K562 (cell line): ENCODE measurements at places on chromosomes 13 and 19.

GRCh38 chr19:35317464-35318043 is 11.4 kb upstream of the CD22 start:
- no peak for DNase-seq

DNA sequence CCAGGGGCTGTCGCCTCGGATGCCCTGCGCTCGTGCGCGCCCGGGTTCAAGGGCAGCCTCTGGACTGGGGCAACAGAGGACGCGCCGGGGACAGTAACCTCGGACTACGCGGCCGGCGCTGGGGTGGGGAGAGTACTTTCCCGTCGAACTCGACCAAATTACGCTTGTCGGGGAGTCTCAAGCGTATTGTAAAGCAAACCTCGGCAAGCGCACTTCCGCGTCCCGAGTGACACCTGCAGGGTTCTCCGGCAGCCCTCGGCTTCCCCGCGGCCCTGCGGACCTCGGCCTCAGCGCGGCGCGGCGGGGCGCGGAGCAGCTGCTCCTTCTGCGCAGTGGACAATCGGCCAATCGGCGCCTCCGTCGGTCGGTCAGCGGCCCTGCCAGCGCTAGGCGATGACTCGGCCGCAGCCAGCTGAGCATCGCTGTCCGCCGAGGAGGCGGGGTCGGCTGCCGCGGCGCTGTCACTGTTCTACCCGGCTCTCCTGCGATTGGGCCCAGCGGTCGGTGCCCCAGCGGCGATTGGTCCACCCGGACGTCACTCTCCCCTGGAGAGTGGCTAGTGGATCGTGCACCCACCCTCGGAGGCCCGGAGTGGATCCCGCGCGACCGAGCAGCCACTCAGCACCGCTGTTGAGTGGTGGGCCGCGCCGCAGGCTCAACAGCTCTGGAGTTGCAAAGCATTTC is at the start of gene SLC46A3:
Gene SLC46A3 (minus strand): TSS at position 428 of the 684 bp plus-strand sequence. CDS start 972 bp downstream, outside the sequence.
- DNase-seq, result peak; percentile 90

- no peak for DNase-seq
Measured at GRCh38 chr13:21014502-21015170, 46.8 kb downstream of the LATS2 start.

GRCh38 chr19:42284066-42284501 is 15.0 kb downstream of the CIC start:
- peak; percentile 86 for DNase-seq

DNA sequence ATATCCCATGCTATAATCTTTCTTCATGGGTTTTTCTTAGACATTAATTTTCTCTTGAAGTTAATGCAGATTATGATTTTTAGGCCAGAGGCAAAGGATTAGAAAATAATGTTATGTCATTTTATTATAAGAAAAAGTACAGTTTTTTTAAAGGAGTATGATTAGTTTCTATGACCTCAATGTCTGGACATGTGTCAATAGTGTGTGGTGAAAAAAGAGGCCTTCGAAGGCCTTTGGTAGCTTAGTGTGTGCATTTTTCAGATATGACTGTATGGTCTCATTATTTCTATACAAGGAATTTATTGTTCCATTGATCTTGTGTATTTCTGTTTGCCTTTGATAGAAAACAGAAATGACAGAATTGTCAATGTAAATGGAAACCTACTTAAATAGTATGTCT is 195.6 kb downstream of the GPC5 start:
- DNase-seq, result no peak

GRCh38 chr19:5563008-5563431 is 4.7 kb downstream of the TINCR start:
- DNase-seq, result no peak

DNA sequence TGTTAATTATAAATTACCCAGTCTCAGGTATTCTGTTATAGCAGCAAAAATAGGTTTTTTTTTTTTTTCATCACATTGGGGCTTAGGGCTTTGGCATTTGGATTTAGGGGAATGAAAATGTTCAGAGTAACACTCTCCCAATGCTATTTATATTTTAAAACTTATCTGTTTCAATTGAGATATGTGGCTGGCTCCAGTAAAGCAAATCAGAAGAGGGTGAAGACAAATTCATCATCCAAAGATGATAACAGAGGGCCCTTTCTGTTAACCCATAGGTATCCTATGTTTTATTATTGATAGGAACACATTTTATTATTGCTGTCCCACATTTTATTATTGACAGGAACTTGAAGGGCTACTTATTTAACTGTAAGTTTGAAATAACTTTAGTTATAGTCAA is 20.5 kb upstream of the TNFRSF19 start:
- DNase-seq, result no peak

GRCh38 chr19:46017874-46018675 is 4.8 kb downstream of the PGLYRP1 start:
- DNase-seq, result no peak

- peak; percentile 26 for DNase-seq
Measured at GRCh38 chr19:36331353-36332228, 47.4 kb downstream of the ZFP14 start.

DNA sequence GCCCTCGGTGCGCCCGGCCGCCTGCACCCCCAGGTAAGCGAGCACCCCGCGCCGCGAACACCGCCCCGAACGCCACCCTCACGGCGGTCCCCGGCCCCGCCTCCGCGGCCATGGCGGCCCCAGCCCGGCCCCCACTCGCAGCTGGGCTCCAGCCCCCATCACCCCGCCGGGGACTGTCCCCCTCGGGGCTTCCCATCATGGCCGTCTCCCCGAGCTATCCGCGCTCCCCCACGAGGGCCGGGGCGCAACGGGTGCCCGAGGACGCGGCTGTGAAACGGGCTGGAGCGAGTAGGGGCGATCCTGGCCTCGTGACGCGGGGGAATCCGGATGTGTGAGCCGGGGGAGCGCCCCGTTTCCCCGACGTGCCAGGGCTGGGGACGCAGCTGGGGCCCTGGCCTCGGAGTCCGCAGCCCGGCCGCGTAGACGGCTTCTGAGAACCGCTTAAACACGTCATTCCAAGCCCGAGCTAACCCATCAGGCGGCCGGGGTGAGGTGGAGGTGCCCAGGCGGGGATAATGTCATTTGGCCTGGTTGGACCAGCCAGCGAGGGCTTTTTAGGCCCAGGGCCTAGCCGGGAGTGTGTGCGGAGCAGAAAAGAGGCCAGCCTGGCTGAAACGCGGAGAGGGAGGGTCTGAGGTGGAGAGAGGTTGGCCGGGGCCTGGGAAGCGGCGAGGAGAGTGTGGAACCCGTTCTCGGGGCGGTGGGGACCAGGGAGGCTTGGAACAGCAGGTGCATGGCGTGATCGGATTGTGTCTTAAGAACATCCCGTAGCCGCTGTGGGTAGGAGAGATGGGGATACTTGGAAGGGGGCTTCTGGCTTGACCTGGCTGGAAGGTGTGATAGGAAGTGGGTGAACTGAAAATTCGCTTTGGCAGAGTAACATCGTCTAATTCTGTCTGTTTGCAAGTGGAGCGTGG is 550 bp downstream of the CERS4 start:
- DNase-seq, result no peak

- DNase-seq, result no peak
Measured at GRCh38 chr19:3788996-3789778, 3.0 kb upstream of the MATK start.

- no peak for DNase-seq
Measured at GRCh38 chr13:104301171-104301975, 1235.2 kb upstream of the SLC10A2 start.

DNA sequence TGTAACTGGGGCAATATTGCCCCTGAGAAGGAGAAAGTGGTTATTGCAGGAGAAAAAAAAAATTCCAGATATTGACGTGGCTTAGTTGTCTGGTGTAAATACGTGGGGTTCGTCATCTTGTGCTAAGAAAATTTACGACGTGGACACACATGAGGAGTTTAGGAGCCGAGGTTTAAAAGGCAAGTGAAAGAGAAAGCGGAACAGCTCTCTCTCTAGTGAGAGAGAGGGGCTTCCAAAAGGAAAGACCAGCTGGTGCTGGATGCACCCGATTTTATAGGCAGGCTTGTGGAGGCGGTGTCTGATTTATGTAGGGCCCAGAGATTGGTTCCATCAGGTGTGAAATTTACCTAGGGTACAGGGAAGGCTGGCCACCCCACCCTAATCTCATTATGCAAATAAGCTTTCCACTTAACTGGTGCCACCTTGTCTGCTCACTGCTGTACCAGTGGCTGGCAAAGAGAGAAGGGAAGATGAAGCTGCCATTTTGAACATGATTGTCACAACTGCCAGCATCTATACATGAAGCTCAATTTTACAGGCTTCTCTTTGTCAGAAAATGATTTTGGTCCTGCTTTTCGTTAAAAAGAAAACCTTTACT is 845.1 kb downstream of the DACH1 start:
- DNase-seq, result no peak

GRCh38 chr19:14599548-14600147 is 16.8 kb downstream of the CLEC17A start:
- DNase-seq, result no peak

DNA sequence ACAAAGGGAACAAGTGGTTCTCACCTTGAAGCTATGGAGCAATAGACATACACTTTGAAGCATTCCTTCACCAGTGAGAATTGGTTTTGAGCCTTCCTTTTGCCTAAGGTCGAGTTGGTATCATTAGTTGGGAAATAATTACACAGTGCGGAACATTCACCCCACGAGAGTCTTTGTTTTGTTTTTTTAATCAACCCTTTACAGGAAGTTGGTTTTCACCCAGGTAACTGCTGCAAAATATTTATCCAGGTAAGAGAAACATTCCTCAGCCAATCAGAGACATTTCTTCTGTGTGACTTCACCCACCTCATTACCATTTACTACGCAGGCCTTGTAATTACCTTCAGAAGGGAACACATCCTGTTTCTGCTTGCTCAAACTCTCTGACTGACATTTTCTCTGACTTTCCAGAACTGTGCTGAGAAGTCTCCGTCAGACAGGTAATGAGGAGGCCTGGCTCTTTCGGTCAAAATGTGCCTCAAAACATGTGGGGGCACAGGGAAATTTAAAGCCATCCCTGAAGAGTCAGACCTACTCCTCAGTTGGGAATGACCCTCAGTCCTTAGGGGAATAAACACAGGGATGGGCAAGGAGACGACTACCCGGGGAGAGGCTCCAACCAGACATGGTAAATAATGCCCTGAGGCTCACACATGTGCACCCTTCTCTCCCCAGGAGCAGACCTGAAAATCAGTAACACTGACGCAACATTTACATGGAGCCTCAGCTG is 22.7 kb upstream of the SERP2 start:
- DNase-seq, result no peak

- DNase-seq, result no peak
Measured at GRCh38 chr13:106533943-106534638, 1.4 kb downstream of the EFNB2 start.

DNA sequence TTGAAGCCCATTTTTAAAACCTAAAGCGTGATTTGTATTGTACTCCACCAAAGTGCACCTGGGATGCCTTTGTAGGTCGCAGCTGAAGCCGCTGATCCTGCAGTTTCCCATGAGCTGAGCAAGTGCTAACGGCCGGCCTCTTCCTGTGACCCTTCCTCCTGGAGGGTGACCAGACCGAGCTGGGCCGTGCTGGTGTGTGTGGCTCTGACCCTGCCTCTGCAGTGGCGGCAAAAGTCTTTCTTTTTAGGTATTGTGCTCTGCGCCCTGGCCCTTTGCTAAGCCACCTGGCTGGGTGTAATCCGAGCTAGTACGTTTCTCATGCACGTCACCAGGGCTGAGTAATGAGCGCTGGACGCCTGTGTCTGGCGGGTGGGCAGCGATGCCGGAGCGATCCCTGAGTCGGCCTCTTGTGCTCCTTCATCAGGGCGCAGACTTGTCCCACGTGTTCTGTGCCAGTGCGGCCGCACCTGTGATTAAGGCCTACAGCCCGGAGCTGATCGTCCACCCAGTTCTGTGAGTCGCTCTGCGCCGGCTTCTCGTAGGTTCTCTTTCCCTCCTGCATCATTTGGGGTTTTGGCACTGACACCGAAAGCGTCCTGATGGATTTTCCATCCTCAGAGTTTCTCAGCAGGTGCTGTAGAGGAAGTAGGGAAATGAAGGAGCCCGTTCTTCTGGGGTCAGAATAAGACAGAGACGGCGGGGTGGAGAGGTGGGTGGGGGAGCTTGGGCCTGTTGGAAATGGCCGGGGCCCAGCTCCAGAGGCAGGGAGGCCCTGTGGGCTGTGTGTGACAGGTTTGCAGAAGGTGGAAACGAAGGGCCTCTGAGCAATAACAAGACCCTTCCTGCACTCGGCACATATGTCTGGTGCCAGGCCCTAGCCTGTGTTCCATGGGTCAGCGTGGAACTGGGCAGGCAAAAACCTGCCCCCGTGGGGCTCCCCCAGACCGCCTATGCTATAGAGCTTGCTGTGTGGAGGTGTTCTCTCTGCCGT is 9.7 kb downstream of the NAXD start:
- no peak for DNase-seq

- peak; percentile 31 for DNase-seq
Measured at GRCh38 chr13:24630851-24631620, 49.2 kb upstream of the ATP12A start.

DNA sequence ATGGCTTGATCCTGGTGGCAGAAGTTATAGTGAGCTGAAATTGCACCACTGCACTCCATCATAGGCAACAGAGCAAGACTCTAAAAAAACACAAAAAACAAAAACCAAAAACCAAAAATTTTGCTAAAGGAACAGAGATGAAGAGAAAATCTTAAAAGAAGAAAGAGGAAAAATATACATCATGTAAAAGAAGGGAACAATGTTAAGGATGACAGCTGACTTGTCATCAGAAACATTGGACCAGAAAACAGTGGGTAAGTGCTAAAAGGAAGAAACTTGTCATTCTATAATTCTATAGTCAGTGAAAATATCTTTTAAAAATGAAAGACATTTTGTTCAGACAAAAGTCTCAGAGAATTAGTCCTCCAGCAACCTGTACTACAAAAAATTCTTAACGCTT is 93.8 kb downstream of the WASF3 start:
- DNase-seq, result no peak

- peak; percentile 77 for DNase-seq
Measured at GRCh38 chr19:40445780-40446262, 1.7 kb upstream of the SERTAD3 start.

GRCh38 chr13:105972306-105972721 is 563.1 kb downstream of the EFNB2 start:
- no peak for DNase-seq

DNA sequence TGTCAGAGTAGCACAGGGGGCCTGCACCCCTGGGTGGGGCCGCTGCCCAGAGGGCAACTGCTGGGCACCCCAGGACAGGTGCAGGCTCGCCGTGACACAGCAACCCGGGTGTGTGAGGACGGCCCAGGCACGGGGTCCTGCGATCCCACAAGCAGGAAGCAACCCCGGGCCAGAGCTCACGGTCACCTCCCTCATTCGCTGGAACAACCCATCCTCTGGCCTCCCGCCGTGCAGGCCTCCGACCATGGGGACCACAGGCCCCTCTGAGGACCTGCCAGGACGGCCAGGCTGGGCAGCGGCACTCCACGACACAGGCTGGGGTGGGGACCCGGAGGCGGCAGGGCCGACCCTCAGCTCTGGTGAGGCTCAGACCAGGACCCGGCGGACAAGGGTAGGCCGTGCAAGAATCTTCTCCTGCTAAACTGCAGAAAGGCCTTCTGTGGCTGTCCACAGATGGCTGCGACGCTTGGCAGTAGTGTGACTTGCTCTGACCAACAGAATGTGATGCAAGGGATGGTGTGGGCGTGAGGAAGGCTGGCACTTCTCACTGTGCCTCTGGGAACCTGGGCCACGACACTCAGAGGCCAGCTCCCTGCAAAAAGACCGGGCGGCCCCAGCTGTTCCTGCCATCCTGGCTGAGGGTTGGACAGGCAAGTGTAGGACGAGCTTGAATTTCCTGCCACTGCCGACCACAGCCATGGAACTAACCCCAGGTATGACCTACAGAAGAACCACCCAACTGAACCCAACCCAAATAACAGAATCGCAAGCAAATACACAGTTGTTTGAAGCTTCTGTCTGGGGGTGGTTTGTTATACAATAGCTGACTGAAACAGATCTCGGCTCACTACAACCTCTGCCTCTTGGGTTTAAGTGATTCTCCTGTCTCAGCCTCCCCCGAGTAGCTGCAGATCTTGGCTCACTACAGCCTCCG is 26.5 kb downstream of the PIP5K1C start:
- DNase-seq, result no peak
